ENCODE measurements at places on chromosomes 16 and 17.

DNA sequence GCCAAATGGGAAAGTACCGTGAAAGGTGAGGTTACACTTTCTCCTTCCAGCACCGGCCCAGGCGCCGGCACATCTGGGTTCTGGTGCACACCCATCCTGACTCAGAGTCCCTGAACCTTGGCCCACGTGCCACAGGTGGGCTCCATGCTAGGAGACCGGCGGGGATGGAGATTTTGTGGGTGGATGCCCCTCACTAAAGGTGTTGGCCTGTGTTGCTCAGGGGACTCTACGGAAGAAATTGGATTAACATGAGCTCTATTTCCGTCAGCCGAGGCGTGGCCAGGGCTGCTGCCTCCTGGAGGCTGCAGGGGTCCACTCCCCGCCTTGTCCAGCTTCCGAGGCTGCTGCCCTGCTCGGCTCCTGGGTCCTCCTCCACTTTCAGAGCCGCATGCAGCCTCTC is 30.8 kb downstream of the FBXO31 start:
- DNase-seq = no peak

DNA sequence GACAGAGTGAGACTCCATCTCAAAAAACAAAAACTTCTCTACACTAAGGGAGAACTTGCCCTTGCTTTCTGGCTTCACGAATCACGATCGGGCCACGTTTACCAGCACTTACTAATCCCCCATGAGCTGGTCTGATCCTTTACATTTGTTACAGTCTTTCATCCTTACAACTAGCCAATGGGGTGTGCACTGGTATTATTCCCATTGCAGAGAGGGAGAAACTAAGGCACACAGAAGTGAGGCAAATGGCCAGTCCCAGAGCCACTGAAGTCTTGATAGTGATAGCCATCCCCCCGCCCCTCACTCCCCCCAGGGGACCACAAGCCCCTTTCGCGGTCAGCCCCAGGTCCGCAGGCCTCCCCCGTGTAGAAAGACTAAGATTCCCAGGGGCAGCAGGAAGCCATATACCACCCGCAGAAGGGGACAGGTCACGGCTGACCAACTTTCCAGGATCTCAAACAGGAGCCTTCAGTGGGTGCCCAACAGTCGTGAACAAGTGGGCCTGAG is 868 bp downstream of the NATD1 start:
- no peak for DNase-seq

DNA sequence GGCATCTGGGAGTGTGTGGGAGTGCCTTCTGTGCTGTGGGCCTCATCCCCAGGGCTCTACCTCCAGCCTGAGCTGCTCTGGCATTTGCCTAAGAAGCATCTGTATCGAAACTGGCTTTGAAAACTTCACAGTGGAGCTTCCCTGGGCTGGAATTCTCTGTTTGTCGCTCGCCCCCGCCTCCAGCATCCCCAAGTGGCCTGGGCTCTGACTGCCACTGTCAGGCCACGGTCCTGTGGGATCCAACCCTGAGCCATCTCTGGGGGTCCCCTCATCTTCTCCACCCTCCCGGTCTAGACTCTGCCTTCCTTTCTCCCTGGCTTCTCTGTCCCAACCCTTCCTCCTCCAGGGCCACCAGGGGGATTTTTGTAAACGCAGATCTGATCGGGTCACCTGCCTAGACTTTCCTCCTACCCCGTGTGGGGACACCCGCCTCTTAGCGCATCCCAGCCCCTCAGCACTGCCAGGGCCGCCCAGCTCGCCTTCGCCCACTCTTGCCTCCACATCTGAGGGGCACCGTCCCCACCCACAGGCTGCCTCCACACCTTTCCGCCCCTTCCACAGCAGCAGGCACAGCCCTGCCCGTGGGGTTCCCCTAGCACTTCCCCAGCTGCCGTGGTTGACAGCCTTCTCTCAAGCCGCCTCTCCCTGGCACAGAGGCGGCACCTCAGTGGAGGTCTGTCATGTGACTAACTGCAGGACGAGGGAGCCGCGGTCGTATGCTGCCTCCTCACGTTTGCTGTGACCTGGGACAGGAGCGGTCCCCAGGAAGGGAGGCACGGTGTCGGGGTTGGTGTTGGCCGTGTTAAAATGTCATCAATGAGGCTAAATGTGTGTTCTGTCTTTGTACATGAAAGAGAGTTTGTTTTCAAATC is 12.0 kb downstream of the TBC1D24 start:
- no peak for DNase-seq

DNA sequence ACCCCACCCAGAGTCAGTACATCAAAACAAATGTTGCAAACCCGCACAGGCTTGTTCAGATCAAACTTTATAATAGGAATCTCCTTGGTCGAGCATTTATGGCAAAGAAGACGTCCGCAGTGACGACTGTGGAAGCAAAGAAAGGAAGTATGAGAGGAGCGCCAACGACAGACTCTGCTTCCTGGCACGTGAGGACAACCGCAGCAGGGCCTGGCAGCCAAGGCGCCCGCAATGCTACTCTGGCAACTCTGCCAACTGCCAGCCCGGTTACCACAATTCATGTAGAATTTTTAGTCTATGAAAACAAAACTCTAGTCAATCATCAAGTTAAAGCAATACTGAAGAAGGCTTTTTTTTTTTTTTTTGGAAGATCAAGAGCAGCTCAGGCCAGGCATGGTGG is 24.8 kb downstream of the CYB5D2 start:
- no peak for DNase-seq

DNA sequence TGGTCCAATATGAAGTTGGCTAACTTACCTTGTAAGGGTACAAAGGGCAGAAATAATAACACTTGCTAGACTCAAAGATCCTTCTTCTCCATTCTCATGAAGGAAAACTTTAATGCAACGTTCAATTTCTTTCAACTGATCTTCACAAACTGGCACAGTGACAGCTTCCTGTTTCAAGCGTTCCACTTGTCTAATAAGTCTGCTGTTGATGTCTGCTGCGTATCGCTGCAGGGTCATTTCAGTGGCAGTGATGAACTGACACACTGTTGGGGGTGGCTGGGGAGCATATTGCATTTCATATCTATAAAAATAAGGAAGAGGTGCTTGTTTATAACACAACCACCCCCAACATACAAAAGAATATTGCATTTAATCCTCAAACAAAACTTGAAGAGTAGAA is 33.5 kb upstream of the ARL6IP1 start:
- DNase-seq = no peak

GRCh38 chr17:60139438-60140285 is 10.1 kb upstream of the CA4 start:
- DNase-seq = peak; percentile 77

GRCh38 chr16:79267781-79268180 is 332.8 kb downstream of the MAF start:
- no peak for DNase-seq

GRCh38 chr16:31050280-31051030 is 17.1 kb downstream of the STX4 start:
- no peak for DNase-seq

DNA sequence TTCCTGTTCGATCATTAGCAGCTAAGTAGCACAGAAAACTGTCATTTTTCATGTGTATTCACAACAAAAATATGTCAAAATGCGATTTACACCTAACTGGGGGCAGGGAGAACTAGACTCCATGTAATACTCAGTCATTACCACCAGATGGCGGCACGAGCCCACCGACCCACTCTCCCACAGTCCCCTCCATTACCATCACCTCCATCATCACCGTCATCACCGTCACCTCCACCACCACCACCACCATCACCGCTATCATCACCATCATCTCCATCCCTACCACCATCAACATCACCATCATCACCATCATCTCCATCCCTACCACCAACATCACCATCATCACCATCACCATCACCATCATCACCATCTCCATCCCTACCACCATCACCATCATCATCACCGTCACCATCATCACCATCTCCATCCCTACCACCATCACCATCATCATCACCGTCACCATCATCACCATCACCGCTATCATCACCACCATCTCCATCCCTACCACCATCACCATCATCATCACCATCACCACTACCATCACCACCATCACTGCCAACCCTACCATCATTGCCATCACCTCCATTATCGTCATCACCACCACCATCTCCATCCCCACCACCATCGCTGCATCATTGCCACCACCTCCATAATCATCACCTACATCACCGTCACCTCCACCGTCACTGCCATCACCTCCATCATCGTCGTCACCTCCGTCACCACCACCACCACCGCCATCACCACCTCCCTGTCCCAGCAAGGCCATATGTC is 14.4 kb downstream of the NDUFAF8 start:
- no peak for DNase-seq

- no peak for DNase-seq
These were observed 8.3 kb downstream of the MT2A start for GRCh38 chr16:56616608-56617211.

GRCh38 chr16:4262303-4262835 is 10.5 kb downstream of the TFAP4 start:
- no peak for DNase-seq

DNA sequence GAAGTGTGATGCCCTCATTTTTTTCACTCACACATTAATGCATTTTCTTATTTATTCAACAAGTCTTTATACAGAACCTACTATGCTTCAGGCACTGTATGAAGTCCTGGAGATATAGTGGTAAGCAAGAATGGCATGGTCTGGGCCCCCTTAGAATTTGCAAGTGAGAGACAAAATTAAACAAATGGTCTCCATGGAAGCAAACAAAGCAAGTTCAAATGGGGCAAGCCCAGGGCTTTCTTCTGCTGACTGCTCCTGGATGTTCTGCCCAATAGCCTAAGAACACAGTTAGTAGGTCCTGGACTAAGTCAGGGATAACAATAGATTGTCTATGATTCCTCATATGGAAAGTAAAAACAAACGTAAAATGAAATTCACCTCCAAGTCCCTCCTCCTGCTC is 31.3 kb upstream of the DDX52 start:
- no peak for DNase-seq

GRCh38 chr17:27575912-27576252 is 55.1 kb upstream of the LGALS9 start:
- no peak for DNase-seq

DNA sequence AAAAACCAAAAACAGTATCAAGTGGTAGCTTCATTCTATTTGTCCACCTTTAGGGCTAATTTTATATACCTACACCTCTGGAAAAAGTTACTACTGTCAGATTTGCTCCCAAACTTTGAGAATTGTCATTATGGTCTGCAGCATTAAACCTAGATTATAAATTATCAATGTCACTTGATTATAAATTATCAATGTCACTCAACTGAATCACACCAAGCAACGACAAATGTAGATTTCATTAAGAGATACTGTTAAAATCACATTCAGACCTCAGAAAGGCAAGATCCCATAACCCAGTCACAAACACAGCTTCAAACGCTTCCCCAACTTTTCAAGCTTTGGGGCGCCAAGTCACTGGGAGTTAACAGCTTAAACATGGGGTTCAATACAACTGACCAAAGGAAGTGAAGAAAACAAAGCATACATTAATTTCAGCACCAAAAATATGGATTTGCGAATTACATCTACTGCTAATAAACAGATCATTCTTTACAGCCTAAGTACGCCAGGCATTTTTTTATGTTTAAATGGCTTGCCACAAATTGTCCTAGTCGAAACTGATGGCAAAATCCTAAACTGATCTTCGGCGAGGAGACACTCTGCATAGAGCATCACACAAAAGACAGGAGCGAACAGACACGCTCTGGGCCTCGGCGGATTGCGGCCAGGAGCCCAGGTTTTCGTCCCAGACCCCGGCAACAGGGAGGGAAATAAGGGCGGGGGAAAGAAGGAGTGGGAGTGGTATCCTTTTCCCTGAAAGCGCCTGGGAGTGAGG is 981 bp downstream of the GLG1 start:
- DNase-seq = no peak

GRCh38 chr16:35749253-35750141 is 2290.1 kb downstream of the TP53TG3F start:
- DNase-seq = no peak

DNA sequence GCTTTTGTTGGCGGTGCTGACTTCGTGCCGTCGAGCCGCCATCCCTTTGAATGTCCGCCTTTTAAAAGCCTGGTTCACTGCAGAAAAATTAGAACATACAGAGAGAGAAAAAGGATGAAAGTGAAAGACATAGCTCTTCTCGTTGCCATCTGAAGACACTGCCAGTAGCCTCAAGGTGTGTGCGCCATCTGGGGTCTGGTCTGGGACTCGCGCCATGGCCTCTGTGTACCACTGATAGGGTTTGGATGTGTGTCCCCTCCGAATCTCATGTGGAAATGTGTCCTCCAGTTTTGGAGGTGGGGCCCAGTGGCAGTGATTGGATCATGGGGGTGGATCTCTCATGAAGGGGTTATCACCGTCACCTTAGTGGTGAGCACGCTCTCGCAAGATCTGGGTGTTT is 15.5 kb downstream of the GSE1 start:
- no peak for DNase-seq

DNA sequence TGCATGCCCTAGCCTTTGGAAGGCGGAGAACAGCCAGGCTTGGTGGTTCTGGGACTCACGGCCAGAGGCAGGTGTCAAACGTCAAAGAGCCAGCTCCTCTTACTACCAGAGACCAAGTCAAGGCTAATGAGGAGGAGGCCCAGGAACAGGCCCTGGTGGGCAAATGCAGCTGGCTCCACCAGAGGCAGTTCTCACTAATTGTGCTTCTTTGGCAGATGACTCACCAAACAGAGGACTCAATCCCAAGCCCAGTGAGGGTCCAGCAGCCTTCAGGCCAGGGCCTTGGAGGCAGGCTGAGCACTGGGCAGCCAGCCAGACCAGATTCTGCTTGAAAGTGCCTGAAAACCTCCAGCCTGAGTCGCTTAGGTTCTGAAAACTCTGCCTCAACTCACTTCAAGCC is 336.5 kb upstream of the CDH5 start:
- DNase-seq = peak; percentile 67

- DNase-seq = peak; percentile 73
These were observed 16.3 kb upstream of the BCAR1 start for GRCh38 chr16:75267631-75268264.

DNA sequence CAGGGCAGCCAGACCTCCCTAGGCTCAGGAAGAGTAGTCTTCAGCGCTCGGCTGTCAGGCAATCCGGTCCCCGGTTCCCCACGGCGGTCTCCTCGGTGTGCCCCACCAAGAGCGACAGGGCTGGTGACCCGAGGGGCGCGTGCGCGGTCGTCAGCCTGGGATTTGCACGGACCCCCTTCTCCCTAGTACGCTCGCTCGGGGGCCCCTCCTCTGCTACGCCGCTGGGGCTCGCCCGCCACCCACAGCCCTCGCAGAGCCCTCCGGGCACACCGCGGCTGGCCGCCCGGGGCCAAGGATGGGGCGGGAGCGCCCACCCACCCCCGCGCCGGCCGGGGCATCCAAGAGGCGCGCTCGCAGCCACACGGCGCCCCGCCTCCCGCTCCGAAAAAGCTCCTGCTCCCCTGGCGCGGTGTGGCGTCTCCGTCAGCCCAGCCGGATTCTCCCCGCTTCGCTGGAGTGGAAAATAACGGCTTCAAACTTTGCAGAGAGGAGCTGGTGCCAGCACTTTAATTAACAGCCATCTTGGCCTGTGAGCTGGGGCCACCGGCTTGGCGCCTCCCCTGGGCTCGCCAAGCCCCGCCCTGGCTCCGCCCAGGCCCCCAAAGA is 2.1 kb upstream of the C1QL1 start:
- DNase-seq = no peak
